SJCRH30 (cell line): ENCODE measurements at places on chromosomes 7 and 10. TPM values are rescaled to one million over a fixed set of nuclear protein-coding genes. Genes with fewer than 3 reads are reported as not detected.

DNA sequence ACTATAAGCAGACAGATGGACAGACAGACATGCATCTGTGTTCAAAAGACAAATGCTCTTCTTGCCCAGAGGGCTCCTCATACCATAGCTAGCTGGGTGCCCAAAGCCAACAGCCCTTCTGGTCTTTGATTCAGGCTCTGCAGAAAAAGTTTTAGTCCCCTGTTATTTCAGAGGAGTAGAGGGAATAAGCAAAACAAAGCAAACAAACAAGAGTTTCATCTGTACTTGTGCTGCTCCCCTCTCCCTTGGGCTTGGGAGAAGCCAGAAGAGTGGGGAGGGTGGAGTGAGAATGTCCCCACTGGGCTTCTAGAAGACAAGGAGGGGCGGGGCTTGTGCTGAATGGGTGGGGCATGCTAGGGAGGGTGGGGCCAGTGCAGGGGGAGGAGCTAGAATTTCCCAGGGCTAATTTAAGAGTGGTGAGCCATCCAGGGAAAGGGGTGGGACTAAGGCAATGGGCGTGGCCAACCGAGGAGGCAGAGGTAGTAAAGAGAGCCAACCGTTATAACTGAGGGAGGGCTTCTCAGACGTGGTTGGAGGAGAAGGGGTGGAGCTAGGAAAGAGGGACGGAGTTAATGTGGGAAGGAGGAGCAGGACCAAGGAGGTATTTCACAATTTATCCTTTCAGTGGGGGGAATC lies 101.2 kb upstream of the MGMT start:
- peak; percentile 20 for DNase-seq

WNT2 gene
- 0.03 and 0.06 TPM in 2 replicates for total RNA-seq

DNA sequence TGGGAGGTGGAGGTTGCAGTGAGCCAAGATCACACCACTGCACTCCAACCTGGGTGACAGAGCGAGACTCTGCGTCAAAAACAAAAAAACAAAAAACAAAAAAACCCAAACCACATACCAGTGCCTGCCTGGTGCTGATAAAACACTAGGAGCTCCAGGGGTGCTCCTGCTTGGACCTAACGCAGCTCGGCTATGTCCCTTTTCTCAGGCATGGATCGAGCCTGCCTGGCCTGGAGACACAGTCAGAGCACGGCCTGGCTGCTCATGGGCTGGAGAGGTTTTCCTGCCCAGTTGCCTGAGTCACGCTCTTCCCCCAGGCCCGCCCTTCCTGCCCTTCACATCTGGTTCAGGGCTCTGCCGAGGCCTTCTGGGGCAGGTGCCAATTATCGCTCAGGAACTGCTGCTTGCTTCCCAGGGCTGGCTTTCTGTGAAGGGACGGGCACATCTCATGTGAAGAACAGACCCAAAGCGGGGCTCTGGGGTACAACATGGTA lies 12.6 kb upstream of the NPFFR1 start:
- no peak for DNase-seq

SFTPA1 gene
- not detected in 2 replicates for total RNA-seq

GRCh38 chr10:5462841-5463293 lies 36.5 kb downstream of the CALML5 start:
- no peak for DNase-seq

GRCh38 chr10:125538947-125539731 lies 143.8 kb downstream of the TEX36 start:
- DNase-seq: no peak

TRRAP gene
- total RNA-seq: 28.7 and 29.2 TPM in 2 replicates

- no peak for DNase-seq
Measured at GRCh38 chr10:113879691-113880090, 25.2 kb downstream of the NHLRC2 start.

DNA sequence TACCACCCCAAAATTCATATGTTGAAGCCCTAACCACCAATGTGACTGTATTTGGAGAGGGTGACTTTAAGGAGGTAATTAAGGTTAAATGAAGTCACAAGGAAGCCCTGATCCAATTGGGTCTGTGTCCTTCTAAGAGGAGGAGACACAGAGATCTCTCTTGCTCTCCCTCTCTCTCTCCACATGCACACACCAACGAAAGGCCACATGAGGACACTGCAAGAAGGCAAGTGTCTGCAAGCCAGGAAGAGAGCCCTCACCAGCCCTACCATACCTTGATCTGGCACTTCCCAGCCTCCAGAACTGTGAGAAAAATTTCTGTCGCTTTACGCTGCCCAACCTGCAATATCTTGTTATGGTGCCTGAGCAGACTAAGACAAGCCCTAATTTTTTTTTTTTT lies 56.0 kb upstream of the NEBL start:
- no peak for DNase-seq
